Amygdala (tissue), 56 donors: ENCODE measurements at places on chromosomes 5 and 9.

DNA sequence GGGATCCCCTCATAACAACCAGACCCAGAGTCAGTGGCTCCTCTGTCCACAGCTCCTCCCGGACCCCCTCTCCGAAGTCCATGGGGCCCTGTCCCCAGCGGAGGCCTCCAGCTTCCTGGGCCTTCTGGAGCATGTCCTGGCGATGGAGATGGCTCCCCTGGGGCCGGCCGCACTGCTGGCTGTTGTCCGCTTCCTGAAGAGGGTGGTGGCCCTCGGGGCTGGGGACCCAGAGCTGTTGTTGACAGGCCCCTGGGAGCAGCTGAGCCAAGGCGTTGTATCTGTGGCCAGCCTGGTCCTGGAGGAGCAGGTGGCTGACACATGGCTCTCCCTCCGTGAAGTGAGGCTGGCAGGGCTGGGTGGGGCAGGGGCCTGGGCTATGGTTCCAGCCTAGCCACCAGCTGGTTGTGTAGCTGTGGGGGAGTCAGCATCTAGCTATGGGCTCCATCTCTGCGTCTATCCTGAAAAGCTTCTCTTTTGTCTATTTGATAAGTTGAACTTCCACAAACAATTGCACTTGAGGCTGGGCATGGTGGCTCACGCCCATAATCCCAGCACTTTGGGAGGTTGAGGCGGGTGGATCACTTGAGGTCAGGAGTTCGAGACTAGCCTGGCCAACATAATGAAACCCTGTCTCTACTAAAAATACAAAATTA lies 4.7 kb downstream of the ADGRD2 start:
- no peak for DNase-seq

GRCh38 chr5:27652505-27652904 lies 614.1 kb upstream of the CDH9 start:
- DNase-seq: no peak

- DNase-seq: no peak
Observed at GRCh38 chr9:12997009-12997408, 222.2 kb downstream of the LURAP1L start.

GRCh38 chr9:132077881-132078698 lies 1.6 kb downstream of the MED27 start:
- peak; percentile 22 for DNase-seq

DNA sequence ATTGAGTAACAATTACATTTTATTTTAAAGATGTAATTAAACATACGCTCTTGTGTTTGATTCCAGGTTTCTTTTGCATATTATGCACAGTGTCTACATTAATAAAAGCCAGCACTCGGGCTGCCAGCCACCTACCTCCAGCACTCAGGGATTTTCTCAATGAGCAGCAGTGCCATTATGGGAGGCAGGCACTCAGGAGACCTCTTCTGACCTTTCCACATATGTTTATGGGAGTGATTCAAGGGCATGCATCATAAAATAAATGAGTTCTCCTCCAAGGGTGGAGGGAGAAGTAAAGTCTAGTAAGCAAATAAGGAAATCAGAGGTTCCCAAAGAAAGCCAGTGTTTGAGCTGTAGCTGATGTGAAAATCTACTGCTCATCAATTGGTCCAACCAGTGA lies 119.8 kb upstream of the IRX2 start:
- no peak for DNase-seq

- DNase-seq: peak; percentile 10
Observed at GRCh38 chr5:158074992-158075769, 216.2 kb upstream of the CLINT1 start.

DNA sequence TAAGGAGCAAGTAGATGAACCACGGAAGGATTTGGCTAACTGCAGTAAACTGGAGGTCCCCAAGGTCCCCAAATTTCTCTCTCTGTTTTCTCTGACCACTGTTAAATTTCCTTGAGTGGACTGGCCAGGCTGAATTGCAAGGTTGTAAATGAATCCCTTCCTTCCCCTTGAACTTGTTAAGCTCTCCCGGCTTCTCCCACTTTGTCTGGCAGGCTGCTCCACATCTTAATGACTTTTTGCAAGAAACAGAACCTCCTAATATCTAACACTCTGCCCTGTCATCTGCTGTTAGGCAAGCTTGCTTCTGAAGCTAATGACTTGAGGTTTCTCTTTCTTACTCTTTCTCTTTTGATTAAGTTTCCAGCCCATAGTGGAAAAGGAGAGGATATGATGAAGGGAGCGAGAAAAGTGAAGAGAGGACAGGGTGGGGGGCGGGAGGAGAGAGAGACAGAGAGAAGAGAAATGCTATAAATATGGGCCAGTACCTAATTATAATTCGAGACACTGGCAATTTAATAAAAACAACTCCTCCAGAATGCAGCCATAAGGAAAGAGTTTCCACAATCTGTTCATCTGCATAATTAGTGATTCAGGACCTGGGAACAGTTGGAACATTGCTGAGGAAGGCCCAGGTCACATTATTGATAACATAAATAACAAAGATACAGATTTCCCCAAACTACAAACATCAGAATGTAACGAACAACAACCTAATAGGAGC lies 437.3 kb upstream of the MPDZ start:
- no peak for DNase-seq

DNA sequence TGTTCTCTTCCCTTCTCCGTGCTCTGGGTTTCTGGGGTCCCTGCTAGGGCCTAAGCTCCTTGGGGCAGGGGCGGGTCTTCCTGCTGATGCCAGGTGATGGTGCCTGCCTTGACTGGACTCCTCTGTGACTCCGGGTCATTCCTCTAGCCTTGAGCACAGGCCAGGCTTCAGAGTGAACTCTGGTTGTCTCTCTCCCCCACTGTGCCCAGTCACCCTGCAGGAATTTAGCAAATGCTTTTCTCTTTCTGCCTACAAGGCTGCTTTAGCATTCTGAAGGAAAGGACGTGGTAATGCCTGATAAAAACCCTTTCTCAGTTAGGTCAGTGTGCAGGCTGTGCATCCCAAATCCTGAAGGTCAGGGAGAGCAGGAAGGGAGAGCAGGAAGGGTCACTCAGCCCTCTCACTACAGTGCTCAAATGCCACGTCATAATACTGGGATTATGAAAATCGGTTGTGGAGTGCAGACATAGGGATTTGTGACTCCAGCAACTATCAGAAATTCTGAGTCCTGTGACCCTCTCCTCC lies 2.7 kb downstream of the CXCL14 start:
- DNase-seq: no peak

GRCh38 chr5:133925866-133926488 lies 42.4 kb downstream of the C5orf15 start:
- DNase-seq: no peak

- no peak for DNase-seq
Observed at GRCh38 chr5:15183520-15183919, 311.9 kb upstream of the ANKH start.

- DNase-seq: no peak
Observed at GRCh38 chr5:34005211-34005610, 2.6 kb downstream of the AMACR start.

GRCh38 chr9:20361656-20362570 lies 260.4 kb downstream of the MLLT3 start:
- DNase-seq: no peak

- no peak for DNase-seq
Observed at GRCh38 chr5:33195431-33196165, 245.2 kb upstream of the TARS1 start.

DNA sequence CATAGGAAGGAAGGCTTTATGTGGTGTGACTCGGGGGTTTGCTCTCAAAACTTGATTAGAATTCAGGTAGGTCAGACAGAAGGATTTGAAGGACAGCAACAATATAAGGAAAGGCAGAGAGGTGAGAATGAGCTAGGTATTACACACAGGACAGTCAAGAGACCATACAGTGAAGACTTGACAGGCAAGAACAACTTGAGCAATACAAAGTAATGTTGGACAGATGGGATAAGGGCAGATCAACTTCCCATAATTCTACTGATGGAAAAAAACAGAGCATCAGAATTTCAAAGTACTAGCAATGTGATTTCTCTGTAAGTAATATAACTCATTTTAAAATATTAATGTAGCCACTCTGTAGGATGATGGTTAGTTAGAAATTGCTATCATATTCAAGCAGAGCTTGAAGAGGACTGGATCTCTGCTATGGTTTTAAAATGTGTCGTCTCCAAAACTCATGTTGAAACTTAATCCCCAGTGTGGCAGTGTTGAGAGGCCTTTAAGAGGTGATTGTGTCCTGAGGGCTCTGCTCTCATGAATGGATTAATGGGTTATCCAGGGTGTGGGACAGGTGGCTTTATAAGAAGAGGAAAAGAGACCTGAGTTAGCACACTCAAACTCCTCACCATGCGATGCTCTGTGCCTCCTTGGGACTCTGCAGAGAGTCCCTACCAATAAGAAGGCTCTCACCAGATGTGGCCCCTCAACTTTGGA lies 22.4 kb upstream of the HOMER1 start:
- no peak for DNase-seq

DNA sequence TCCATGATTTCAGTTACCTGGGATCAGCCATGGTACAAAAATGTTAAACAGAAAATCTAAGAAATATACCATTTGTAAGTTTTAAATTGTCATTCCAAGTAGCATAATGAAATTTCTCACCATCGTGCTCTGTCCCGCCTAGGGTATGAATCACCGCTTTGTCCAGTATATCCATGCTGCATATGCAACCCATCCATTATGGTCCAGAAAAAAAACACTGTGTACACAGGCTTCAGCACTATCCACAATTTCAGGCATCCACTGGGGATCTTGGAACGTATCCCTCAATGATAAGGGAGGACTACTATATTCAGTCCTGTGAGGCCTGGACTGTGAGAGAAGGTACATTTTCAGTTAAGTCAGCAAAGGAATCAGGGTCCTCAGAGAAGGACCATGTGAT lies 37.6 kb upstream of the HNRNPA0 start:
- DNase-seq: no peak

DNA sequence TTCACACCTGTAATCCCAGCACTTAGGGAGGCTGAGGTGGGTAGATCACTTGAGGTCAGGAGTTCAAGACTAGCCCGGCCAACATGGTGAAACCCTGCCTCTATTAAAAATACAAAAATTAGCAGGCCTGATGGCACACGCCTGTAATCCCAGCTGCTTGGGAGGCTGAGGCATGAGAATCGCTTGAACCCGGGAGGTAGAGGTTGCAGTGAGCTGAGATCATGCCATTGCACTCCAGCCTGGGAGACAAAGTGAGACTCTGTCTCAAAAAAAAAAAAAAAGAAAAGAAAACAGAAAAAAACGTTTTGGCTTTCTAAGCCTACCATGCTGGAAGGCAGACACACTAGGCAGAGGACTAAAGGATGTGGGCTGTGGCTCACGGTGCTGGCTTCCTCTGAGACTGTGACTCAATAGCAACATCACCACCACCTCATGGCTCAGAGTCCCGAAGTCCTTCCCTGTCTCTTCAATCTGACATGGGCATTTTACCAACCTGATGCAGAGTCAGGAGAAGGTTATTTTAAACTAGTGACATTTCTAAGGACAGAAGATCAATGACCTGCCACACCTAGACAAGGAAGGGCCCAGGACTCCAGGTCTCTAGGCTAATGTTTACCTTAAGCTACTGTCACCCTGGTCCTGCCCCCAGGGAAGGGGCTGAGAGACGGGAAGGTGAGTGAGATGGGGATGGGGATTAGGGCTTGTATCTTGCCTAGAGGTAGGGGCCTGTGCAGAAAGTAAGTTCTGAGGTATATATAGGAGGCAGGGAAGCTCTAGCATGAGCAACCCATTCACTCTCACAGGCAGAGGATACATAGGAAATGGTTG lies 3.7 kb downstream of the ECSCR start:
- no peak for DNase-seq

- DNase-seq: no peak
Observed at GRCh38 chr5:124824637-124825158, 78.3 kb upstream of the ZNF608 start.

GRCh38 chr9:68969538-68969937 lies 44.4 kb downstream of the PRKACG start:
- DNase-seq: no peak

DNA sequence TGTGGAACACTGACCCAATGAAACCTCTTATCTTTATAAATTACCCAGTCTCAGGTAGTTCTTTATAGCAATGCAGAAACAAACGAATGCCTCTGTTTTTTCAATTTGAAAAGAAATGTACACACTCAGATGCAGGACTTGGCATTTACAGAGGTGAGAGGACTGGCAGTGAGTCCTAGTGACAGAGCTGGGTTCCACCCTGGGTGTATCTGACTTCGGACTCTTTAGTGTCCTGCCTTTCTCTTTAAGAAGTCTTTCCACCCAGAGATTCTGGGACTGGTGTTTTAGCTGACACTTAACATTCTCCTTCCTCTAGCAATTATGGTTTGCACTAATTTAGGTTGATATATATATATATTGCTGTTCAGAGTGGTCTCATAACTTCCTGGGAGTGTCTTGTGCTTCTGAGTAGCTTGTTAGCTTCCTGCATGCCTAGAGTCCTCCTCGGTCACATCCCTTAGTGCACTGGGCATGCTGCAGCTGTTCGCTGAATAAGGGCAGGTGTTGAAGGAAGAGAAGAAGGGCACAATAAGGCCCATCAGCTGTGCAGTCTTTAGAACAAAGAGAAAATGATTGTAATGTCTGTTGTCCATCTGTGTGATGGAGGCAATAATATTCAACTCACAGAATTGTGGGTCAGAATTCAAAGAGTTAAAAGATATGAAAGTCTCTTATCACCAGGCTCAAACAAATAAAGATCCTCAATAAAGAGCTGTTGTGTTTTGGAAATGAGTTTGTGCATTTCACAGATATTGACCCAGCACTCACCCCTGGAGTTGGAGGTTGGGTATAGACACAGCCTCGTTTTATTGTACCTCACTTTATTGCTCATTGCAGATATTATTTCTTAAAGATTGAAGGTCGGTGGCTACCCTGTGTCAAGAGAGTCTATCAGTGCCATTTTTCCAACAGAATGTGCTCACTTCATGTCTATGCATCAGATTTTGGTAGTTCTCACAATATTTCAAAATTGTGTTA lies 187.1 kb downstream of the TRIM32 start:
- no peak for DNase-seq

GRCh38 chr9:108103046-108103693 lies 613.6 kb upstream of the KLF4 start:
- no peak for DNase-seq

- DNase-seq: no peak
Observed at GRCh38 chr5:177490311-177490991, 7.0 kb downstream of the PDLIM7 start.

GRCh38 chr5:141039517-141039916 lies 11.7 kb upstream of the PCDHB1 start:
- no peak for DNase-seq

DNA sequence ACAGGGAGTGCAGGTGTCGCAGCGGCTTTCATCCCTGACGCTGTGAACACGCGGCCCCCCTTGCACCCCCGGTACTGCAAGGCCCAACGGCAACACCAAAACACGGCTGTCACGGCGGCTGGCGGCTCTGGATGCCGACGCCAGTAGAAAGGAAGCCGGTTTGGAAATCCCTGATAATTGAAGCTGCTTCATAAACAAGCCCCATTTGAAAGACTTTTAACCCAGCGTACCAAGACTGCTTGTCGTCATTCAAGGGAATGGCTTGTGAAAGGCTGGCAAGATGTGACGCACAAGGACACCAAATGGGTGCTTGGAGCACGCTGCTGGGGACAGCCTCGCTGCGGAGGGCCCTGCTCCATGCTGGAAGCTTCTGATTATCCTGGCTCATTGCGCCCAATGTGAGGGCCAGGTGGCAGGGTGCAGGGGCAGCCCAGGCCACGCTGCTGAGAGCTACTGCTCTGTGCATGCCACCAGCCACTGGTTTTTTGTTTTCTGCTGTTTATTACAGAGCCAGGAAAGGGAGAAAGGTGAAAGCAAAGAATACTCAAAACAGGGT lies 63.1 kb downstream of the GTF3C4 start:
- no peak for DNase-seq
